ENCODE measurements at places on chromosomes 11 and 22.
A peak's percentile ranks its signal among the peaks of the same experiment; 100 is the strongest.

DNA sequence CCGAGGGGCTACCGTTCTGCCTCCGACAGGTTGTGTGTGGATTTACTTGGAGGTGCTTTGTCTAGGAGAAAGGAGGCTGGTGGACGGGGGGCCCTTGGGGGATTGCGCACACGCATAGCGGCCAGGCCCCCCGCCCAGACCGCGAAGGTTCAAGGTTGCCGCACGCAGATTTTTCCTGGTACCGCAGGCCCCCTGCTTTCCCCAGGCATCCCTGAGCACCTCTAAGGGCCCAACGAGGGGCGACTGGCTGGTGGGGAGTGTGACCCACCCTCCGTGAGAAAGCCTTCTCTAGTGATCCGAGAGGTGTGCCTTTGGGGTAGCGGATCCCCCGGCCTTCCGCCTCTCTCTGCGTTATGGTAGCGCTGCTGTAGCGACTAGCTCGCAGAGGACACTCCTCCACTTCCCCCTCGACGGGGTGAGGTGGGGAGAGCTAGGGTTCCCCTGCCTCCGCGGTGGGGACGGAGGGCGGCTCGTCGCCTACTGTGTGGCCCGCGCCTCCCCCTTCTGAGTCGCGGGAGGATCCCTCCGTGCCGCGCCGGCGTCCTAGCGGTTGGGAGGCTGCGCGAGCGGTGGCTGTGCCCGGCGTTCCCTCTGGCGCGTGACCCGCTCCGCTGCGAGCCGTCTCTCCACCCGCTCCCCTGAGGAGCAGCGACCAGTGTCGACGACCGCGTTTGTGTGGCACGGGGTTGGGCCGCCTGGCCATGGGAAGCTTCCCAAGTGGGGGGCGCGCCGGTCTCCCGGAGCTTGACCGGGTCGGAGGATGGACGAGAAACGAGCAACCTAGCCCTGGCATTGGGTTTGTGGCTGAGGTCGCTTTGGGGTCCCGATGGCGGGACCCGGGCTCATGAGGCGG, 3900.0 kb upstream of the OR11H1 start:
- no peak for DNase-seq

GRCh38 chr11:106763501-106763900, 254.8 kb downstream of the GUCY1A2 start:
- DNase-seq = no peak

- DNase-seq = peak; percentile 39
Measured at GRCh38 chr22:22710719-22711531, 66.5 kb downstream of the GGTLC2 start.

- DNase-seq = no peak
Measured at GRCh38 chr11:64210301-64211020, 3.9 kb downstream of the FERMT3 start.

DNA sequence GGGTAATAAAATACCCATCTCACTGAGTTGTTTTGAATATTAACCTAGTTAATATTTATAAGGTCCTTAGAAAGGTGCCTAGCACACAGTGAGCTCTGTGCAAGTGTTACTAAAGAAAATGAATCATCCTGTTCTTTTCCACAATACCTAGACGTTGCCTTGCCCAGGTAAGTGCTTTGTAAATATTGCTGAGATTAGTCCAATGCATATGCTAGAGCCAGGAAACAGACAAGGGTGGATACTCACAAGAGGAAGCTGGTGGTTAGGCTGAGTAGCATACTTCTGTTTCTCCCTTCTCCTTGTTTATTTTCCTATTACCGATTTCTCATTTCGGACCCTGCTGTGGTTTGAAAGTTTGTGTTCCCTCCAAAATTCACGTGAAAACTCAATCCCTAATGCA, 58.1 kb upstream of the BARX2 start:
- no peak for DNase-seq

GRCh38 chr11:44738791-44739190, 12.0 kb downstream of the TSPAN18 start:
- no peak for DNase-seq

- no peak for DNase-seq
Measured at GRCh38 chr22:26286091-26286820, 117.0 kb downstream of the SEZ6L start.

DNA sequence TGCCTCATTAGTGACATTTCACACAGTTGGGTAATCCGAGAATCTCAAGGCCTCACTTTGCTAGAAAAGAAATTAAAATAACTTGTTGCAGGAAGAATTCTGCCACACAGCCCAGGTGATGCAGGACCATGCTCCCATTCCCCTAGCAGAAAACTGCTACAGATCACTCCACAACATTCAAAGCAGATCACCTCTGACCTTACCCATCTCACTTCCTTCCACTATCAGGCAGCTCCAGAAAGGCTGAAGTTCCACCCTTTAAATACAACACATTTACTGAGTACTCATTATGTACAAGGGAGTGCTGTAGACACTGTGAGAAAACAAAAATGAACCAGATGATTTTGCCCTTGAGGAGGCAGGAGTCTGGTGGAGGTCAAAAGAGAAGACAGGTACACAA, 231.0 kb downstream of the TTC28 start:
- no peak for DNase-seq

- DNase-seq = no peak
Measured at GRCh38 chr11:129917231-129917630, 21.9 kb upstream of the NFRKB start.

DNA sequence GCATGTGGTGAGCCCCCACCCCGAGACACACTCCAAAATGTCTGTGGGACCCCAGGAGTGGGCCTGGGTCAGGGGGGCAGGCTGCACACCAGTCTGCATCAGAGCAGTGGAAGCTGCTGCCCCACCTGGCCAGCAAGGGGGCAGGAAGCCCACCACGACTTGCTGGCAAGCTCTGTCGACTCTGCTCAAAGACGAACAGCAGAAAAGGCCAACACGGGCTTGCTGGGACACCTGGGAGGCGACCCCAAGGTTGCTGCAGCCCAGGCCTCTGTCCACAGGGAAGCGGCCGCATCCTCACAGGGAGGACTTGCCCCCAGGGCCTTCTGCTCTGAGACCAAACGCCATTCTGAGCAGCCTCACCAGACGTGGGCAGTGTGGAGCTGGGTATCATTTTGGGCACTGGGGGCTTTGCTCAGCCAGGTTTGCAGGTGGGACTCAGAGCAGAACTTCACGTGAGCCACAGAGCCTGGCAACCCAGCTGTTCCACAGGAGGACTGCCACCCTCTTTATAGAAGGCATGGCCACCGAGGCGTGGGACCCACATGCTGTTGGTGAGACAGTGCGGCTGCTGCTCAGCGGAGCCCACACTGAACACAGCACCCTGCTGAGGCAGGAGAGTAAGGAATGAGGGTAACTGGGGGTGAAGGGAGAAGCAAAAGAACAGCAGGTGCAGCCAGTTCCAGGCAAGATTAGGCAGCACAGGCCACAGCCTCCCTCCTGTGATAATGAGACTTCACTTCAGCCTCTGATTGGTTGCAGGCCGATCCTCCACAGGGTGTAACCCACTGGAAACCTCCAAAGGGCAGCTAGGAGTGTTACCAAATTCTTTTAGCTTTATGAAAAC, 11.0 kb downstream of the IL17REL start:
- no peak for DNase-seq

All from activated gamma-delta T cell (primary cell).